ENCODE measurements at places on chromosomes 4 and X.

GRCh38 chr4:145720656-145721055, 40.7 kb downstream of the C4orf51 start:
- DNase-seq = no peak

GRCh38 chrX:99172958-99173357, 1237.1 kb downstream of the PCDH19 start:
- DNase-seq = no peak

GRCh38 chr4:151581570-151581969, 172.6 kb downstream of the FHIP1A start:
- no peak for DNase-seq

- DNase-seq = no peak
Observed at GRCh38 chr4:124854968-124855367, 142.4 kb upstream of the ANKRD50 start.

- DNase-seq = no peak
Observed at GRCh38 chrX:19560611-19561010, 45.3 kb upstream of the MAP3K15 start.
